ENCODE measurements at places on chromosomes 5 and 9.

DNA sequence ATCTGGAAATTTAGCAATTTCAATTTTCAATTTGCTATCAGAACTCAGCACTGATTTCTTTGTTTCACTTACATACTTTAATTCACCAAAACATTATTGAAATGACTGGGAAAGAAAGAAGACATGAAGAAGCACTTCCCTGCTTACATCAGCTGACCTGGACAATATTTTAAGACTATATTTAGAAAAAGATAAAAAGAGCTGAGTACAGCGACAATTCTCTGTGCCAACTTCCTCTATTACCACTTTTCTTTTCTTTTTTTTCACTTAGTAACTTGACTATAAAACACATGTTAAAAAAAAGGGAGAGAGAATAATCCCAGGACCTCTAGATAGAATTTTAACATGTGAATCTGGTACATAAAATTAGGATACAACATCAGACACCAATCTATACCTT is 35.6 kb downstream of the MEF2C start:
- H3K36me3 ChIP-seq, result no peaks in the 10 kb centered on the region
- H3K4me1 ChIP-seq, result no peaks in the 10 kb centered on the region
- DNase-seq, result no peak
- peaks cover 5% of the 10 kb centered on the region for H3K27me3 ChIP-seq

DNA sequence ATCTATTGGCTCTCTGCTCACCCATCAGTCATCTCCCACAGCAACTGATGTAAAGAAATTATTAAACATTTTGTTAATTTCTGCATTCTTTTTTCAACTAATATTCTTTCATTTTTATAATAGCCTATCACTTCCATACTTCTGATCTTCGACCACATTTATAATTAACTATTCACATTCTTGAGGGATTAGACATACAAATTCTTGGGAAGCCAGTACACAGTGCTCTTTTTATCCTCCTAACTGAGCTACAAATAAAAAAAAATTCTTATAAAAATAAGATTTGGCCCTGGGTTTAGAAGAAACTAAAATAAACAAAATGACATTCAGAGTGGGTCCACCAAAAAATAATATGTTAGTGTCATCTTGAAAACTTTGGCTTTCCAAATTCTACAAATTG is 103.7 kb upstream of the ITGA1 start:
- peaks cover 10% of the 10 kb centered on the region for H3K27me3 ChIP-seq
- H3K4me3 ChIP-seq, result no peak overlapping the region
- peaks cover 2% of the 10 kb centered on the region for H3K4me1 ChIP-seq

DNA sequence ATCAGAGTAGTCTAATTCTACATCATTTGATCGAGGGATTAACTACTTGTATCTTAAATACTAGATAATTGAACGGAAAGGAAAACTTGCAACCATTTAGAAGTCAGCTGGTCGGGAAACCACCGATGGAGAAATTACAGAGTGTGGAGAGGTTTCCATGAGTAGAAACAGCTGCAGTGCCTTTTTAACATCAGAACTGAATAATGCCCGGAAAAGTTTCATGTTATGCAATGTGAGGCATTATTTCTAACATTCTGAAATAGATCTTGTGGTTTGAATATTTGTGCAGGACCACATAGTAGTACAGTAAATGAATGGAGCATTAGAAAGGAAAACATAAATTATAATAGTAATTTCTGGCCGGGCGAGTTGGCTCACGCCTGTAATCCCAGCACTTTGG is 88.1 kb upstream of the RNF180 start:
- H3K27me3 ChIP-seq, result no peaks in the 10 kb centered on the region
- H3K4me1 ChIP-seq, result no peaks in the 10 kb centered on the region
- no peak for DNase-seq
- no peak overlapping the region for H3K4me3 ChIP-seq
- no peaks in the 10 kb centered on the region for H3K36me3 ChIP-seq
- no peak overlapping the region for H3K27ac ChIP-seq

- DNase-seq, result no peak
- H3K27ac ChIP-seq, result peak overlapping the region; percentile 27
- peaks cover 14% of the 10 kb centered on the region for H3K4me1 ChIP-seq
- H3K27me3 ChIP-seq, result peaks cover 7% of the 10 kb centered on the region
These were observed 4.7 kb downstream of the IRGM start for GRCh38 chr5:150851039-150851438.

DNA sequence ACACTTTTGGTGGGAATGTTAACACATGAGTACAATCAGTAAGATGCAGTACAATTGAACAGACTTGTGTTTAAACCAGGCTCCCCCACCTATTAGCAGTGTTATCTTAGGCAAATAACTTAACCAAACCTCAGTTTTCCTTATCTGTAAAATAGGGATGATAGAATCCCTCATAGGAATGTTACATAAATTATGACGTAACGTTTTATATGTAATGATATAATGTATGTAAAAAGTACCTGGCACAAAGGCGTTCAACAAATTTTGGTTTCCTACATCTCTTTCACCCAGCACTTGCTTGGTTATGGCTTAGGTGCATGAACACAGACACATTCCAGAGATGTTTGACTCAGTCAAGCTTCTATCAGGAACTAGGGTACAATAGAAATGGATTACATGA is 26.7 kb upstream of the IL33 start:
- no peak overlapping the region for H3K27ac ChIP-seq
- H3K36me3 ChIP-seq, result peaks cover 3% of the 10 kb centered on the region
- peaks cover 54% of the 10 kb centered on the region for H3K27me3 ChIP-seq
- no peak for DNase-seq

DNA sequence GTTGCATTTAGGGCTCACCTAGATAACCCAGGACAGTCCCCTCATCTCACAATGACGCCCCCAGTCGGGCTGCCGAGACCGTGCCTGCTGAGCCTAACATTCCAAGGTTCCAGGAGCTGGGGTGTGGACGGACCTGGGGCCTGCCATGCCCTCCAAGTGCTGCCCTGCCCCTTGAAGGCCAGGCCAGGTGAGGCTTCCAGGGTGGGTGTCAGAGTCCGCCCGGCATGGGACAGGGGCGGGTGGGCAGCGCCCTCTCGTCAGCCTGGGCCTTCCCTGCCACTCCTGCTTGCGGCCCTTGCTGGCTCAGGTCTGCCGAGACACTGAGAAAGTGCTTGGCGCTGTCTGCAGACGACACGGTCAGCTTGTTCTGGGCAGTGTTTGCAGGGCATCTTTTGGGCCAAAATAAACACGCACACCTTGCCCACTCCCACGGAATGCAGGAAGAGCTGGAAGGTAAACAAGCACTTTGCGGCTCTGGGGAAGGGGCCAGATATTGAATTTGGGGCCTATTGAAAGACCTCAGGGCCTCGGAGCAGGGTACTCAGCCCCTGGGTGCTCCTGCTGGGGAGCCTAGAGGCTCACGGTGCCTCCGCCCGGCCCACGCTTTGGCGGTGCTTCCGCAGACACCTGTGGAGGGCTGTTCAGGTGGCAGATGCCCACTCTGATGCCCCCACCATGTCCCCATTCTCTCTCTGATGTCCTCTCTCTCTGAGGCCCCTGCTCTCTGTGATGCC is 4.2 kb upstream of the SCGB3A1 start:
- DNase-seq, result no peak
- H3K4me3 ChIP-seq, result no peak overlapping the region
- H3K27ac ChIP-seq, result no peak overlapping the region
- H3K4me1 ChIP-seq, result peaks cover 5% of the 10 kb centered on the region
- H3K27me3 ChIP-seq, result peaks cover 33% of the 10 kb centered on the region
- peaks cover 5% of the 10 kb centered on the region for H3K36me3 ChIP-seq

GRCh38 chr9:128371630-128372117 is 500 bp downstream of the URM1 start:
- peaks cover 5% of the 10 kb centered on the region for H3K27me3 ChIP-seq
- H3K4me1 ChIP-seq, result peaks cover 35% of the 10 kb centered on the region
- no peak for DNase-seq

- H3K36me3 ChIP-seq, result no peaks in the 10 kb centered on the region
- no peaks in the 10 kb centered on the region for H3K4me1 ChIP-seq
- H3K27me3 ChIP-seq, result no peaks in the 10 kb centered on the region
- no peak overlapping the region for H3K4me3 ChIP-seq
- DNase-seq, result no peak
- no peak overlapping the region for H3K27ac ChIP-seq
These were observed 132.0 kb downstream of the IZUMO3 start for GRCh38 chr9:24413651-24414050.

GRCh38 chr5:45162974-45163373 is 354.2 kb downstream of the MRPS30 start:
- no peak overlapping the region for H3K4me3 ChIP-seq
- no peaks in the 10 kb centered on the region for H3K27me3 ChIP-seq
- H3K27ac ChIP-seq, result no peak overlapping the region
- DNase-seq, result no peak
- H3K4me1 ChIP-seq, result no peaks in the 10 kb centered on the region

DNA sequence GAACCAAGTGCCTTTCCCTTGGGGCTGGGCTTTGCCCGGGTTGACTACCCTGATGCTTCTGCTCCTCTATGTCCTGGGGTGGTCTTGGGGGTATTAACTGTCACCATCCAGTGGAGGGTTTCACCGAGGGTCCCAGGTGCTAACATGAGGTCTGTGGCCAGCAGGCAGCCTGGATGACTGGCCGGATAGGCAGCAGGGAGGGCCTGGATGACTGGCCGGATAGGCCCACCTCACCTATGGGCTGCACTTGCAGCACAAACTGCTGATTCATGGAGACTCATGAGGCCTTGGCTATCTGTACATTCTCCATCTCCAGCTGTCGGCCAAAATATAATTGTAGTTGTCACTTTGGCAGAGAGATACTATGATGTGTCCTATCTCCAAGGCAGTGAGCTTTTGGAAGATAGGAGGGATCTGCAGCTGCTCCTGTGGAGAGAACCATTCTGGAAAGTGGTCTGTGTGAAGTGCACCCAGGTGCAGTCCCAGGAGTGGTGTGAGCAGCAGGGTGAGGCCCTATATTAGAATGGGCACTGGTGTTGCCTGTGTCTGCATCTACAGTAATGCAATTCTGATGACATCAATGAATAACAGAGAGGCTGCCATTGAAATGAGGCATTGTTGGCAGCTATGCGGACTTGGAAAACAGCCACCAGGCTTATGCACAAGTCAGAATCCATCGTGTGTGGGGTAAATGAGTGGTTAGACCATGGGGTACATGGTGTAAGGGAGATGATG is 26.3 kb upstream of the CDKN2AIPNL start:
- no peaks in the 10 kb centered on the region for H3K36me3 ChIP-seq
- H3K4me1 ChIP-seq, result peaks cover 14% of the 10 kb centered on the region
- H3K4me3 ChIP-seq, result no peak overlapping the region

GRCh38 chr9:6669881-6670280 is 24.4 kb upstream of the GLDC start:
- H3K27ac ChIP-seq, result no peak overlapping the region
- peaks cover 2% of the 10 kb centered on the region for H3K36me3 ChIP-seq
- H3K27me3 ChIP-seq, result peaks cover 5% of the 10 kb centered on the region
- no peak for DNase-seq
- H3K4me3 ChIP-seq, result no peak overlapping the region
- H3K4me1 ChIP-seq, result no peaks in the 10 kb centered on the region

- H3K27me3 ChIP-seq, result no peaks in the 10 kb centered on the region
- no peak for DNase-seq
- no peak overlapping the region for H3K4me3 ChIP-seq
- H3K4me1 ChIP-seq, result peaks cover 17% of the 10 kb centered on the region
- no peak overlapping the region for H3K27ac ChIP-seq
These were observed 21.5 kb downstream of the SNAPC3 start for GRCh38 chr9:15444141-15444540.

DNA sequence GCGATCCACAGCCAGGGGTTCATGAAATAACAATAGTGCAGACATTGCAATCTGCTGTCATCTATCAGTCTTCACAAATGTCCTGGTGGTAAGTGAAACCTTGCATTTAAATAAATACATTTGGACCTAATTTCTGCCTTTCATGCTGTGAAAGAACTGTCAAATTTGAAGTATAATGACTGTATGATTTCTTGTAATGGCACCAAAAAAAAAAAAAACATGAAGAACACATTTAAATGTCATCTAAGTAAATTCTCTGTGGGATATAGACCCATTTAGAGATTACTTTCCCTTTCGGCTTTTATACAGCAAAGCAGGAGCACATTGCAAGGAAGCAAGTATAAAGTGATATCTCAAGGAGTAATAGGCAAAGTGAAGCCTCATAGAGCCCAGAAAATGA is 431.5 kb upstream of the SGCD start:
- no peak overlapping the region for H3K27ac ChIP-seq
- H3K4me1 ChIP-seq, result no peaks in the 10 kb centered on the region
- no peak for DNase-seq
- no peak overlapping the region for H3K4me3 ChIP-seq
- H3K36me3 ChIP-seq, result no peaks in the 10 kb centered on the region

Data from T-helper 17 cell (primary cell).